ENCODE measurements at places on chromosomes 5 and 9. TPM values are rescaled to one million over a fixed set of nuclear protein-coding genes. Genes with fewer than 3 reads are reported as not detected.
A peak's percentile ranks its signal among the peaks of the same experiment; 100 is the strongest.

STING1 gene
- total RNA-seq, result 0.29 TPM

ZNF366 gene
- total RNA-seq, result 0.03 TPM

MCIDAS gene
- total RNA-seq, result 4.2 TPM

CCDC171 gene
- 71.0 TPM for total RNA-seq

PSAT1 gene
- total RNA-seq, result 261 TPM

ARHGEF39 gene
- total RNA-seq, result 5.9 TPM

FSTL4 gene
- total RNA-seq, result 3.6 TPM

SV2C gene
- not detected for total RNA-seq

DNA sequence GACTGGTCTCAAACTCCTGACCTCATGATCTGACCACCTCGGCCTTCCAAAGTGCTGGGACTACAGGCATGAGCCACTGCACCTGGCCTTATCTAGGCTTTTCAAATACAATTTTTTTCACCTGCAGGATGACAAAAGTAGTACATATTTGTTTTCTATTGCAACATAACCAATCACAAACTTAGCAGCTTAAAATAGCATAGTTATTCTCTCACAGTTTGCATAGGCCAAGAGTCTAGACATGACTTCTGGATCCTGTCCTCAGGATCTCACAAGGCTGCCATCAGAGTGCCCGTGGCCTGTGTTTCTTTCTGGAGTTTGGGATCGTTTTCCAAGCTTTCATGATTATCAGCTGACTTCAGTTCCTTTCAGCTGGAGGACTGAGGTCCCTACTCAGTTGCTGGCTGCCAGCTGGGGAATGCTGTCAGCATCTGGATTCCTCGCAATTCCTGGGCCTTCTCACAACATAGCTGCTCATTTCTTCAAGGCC, 348.9 kb downstream of the ARHGEF28 start:
- no peak for DNase-seq

GRCh38 chr5:178854284-178854683, 5.5 kb upstream of the ZNF354B start:
- DNase-seq, result no peak

DNA sequence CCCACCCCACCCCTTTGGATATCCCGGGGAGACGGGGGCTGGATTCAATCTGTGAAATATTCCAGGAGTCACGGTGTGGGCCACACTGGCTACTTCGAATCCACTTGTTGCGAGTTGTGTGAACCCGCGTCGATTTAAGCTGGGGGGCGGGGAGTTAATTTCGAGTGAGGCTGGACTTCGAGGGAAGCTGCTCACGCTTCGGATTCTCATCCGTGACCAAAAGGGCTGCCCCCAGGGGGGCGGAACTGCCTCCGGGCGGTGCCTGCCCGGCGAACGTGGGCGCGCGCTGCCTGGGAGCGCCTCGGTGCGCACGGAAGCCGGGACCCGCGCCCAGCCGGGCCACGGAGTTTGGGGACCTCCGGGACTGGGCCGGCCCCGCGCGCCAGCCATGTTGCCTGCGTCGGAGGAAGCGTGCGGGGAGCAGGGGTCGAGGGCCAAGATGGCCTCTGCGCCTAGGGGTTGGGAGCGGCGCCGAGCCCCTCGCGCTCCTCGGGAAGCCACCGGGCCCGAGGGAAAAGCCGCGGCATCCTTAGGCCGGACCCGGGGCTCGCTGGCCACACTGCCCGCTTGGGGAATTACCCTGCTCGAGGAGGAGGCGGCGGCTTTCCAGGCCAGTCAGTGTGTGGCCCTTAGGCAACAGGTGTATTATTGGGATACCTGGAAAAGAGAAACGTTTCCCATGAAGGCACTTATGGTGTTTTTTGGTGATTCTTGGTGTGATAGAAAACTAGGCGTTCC, 975 bp downstream of the OCLN start:
- DNase-seq, result peak; percentile 32

- DNase-seq, result no peak
Measured at GRCh38 chr5:3511934-3512333, 83.7 kb upstream of the IRX1 start.

- no peak for DNase-seq
Measured at GRCh38 chr5:2148312-2149194, 265.8 kb upstream of the IRX4 start.

DNA sequence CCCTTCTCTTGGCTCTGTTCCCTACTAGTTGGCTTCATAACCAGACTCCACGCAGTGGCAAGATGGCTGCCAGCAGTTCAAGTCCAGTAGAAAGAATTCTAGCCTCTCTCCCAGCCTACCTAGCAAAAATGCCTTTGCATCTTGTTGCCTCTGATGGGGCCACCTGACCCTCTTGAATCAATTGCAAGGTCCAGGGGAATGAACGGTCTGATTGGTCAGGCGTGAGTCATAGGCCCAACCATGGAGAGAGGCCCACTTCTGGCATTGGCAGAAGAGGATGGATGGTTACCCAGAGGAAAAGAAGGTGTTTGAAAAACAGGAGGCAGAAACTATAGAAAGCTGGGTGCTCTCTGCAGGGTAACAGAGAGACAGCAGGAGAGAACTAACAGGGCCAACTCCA, 622.6 kb downstream of the CCDC171 start:
- DNase-seq, result no peak

- no peak for DNase-seq
Measured at GRCh38 chr9:81874931-81875330, 53.3 kb upstream of the SPATA31D4 start.

DNA sequence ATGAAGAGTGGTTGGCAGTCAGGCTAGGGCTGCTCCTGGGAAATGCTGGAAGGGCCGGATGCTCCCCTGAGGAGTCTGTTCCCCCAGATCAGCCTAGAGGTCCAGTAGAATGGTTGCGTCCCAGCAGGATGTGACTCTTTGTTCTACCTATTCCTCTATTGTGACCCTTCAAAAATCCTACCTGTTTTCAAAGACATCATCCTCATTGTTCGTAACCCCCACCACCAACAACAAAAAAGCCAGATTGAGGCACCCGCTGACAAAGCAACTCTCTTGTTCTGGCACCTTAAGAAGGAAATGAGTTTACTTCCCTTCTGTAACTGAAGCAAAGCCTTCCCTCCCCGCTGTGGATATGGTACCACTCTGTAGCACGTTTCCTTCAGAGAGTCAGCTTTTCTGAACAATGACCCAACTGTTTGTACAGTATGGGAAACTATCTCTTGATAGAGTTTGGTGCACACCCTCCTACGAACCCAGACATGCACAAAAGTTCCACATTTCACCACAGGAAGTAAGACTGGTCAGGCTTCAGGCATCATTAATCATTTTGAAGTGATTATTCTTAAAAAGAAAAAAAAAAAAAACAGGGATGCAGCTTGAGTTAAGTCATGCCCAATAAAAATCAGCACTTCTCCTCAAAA, 207.2 kb downstream of the ENC1 start:
- DNase-seq, result peak; percentile 37

DNA sequence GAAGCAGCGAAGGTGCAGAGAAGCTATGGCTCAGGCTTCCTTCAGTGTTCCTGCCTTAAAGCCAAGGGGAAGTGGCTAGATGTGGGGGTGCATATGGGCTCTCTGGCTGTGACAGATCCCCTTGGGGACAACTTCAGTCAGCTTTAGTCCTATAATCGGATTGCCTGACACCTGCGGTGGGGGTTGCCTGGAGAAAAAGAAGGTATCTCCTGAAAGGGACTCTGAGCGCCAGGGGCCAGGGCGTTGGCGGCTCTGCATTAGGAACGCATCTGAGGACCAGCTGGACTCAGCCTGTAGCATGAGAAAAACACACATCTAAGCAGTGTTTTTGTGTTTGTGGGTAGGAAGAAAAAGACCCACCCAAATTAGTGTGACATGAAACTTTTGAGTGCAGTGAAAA, 84.3 kb upstream of the OTULINL start:
- no peak for DNase-seq

DNA sequence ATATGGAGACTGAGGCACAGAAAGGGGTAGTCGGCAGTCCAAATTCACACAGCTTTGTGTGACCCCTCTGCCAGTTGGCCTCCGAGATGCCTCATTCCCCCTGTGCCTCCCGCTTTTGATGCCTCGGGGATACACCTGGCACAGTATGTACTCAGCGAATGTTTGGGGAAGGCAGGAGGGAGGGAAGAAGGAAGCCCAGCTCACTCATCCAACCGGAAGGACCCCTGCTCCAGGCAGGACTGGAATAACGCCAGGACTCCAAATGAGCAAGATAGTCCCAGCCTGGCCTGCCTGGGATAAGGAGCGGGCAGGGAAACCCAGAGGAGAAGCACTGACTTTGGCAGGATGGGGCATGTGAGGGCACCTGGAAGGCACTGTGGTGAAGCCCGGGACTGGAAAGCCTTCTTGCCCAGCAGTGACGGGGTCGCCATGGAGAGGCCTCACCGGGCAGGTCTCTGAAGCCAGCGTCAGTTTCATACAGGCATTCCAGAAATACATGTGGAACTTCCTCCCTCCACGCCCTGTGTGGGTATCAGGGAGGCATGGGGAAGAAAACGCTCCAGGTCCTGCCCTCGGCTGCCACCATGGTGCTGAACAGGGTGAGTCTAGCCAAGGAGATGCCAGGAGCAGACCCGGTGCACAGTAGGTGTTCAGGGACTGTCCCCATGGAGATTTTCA, 20.3 kb downstream of the LMX1B start:
- no peak for DNase-seq

DNA sequence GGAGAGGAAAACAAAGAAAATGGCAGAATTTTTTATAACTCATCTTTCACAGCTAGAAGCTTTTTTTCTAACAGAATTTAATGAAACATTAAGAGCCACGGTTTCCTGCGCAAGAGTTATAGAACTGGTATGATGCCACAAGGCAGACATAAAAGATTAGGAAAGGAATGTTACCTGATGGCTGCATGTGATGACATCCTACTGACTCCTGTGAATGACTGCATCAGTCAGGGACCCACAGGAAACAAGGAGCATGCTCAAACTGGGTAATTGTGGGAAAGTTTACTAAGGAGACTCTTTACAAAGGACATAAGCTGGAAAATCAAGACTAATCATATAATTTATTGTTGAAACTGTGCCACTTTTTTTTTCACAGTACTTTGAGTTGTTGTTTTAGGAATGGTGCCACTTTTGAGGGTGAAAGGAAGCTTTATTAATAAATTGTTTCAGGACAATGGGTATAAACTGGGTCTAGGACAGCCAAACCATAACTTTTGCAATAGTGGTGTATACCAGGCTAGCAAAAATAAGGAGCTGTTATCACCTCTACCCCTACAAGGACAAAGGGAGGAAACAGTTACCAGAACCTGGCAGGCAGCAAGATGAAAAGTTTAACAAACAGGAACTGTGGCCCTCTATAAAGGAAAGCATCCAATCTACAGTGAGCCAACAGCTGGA, 5.1 kb upstream of the TSLP start:
- no peak for DNase-seq

DNA sequence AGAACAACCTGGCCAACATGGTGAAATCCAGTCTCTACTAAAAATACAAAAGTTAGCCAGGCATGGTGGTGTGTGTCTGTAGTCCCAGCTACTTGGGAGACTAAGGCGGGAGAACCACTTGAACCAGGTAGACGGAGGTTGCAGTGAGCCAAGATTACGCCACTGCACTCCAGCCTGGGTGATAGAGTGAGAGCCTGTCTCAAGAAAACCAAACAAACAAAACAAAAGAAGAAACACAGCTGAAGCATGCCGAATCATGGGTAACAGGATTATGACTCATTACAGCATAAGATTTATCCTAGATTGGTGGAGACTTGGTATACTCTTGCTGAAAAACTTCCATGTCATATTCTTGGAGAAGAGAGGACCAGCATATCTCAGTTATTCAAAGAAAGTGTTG, 236.7 kb upstream of the CCNH start:
- DNase-seq, result no peak

- DNase-seq, result no peak
Measured at GRCh38 chr5:95114305-95114704, 170.6 kb downstream of the MCTP1 start.

- peak; percentile 51 for DNase-seq
Measured at GRCh38 chr5:81450940-81451339, 57.0 kb upstream of the ACOT12 start.

GRCh38 chr9:137988051-137988450, 110.5 kb downstream of the CACNA1B start:
- DNase-seq, result no peak

- DNase-seq, result no peak
Measured at GRCh38 chr9:9216934-9217333, 1395.9 kb downstream of the PTPRD start.

DNA sequence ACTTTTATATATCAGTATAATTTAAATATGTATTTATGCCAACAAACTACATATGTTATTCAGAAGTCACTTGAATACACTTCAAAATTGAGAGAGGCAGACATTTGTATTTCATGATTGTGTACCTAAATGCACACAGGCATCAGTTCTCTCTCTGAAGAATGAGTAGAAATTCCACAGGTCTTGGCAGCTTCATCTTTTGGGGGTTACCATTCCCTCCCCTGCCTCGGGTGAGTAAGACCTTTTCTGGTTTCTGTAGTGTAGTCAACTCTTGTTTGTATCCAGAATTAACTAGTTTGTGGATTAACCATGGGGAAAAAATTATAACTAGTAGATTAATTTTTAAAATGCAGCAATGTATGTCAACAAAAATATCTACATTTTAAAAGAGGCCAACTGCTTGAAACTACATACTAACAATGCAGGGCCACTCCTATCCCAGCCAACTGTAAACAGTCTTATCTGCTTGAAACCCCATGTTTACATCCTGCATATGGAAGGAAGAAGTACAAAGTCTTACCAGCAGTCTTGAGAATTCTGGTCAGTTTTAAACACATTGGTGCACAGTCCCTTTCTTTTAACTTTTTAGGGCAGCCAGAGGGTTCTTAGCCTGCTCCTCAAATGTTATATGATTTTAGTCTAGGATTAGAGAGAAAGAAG, 339.6 kb upstream of the KIF2A start:
- DNase-seq, result no peak

- DNase-seq, result peak; percentile 62
Measured at GRCh38 chr5:45225571-45226031, 416.9 kb downstream of the MRPS30 start.

DNA sequence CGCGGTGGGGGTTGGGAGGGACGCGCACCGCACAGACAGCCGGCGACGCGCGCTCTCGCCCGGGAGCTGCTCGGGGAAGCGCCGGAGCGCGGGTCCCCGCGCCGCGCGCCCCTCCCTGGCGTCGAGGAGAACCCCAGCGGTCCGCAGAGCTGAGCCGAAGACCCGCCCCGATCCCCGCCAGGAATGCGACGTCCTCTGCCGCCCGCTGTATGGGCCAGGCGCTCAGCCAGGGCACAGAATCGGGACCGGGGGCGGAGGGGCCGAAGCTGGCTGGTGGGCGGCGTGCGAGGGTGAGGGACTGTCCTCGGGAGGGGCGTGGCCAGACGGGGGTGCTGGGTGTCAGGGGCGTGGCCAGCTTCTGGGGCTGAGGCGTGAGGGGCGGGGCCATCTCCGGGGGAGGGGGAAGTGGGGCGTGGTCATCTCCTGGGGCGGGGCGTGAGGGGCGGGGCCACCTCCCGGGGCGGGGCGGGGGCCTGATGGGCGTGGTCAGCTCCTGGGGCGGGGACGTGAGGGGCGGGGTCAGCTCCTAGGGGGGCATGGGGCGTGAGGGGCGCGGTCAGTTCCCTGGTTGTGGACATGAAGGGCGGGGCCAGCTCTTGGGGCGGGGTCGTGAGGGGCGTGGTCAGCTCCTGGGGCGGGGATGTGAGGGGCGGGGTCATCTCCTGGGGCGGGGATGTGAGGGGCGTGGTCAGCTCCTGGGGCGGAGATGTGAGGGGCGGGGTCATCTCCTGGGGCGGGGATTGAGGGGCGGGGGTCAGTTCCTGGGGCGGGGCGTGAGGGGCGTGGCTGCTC, 965 bp downstream of the PTGDS start:
- peak; percentile 67 for DNase-seq

Measured in SK-MEL-5 (cell line).